Esophagus squamous epithelium (tissue), 5 donors: ENCODE measurements at places on chromosomes 2 and 18.
A peak's percentile ranks its signal among the peaks of the same experiment; 100 is the strongest.

- no peak overlapping the region for H3K4me3 ChIP-seq
- no peak overlapping the region for H3K27ac ChIP-seq
- no peaks in the 10 kb centered on the region for H3K4me1 ChIP-seq
- H3K27me3 ChIP-seq, result peaks cover under 1% of the 10 kb centered on the region
Observed at GRCh38 chr2:8600456-8600855, 81.4 kb upstream of the ID2 start.

- H3K4me1 ChIP-seq, result peaks cover 11% of the 10 kb centered on the region
- H3K36me3 ChIP-seq, result no peaks in the 10 kb centered on the region
- no peak overlapping the region for H3K4me3 ChIP-seq
- H3K27ac ChIP-seq, result no peak overlapping the region
Observed at GRCh38 chr2:168567836-168568235, 111.8 kb downstream of the CERS6 start.

DNA sequence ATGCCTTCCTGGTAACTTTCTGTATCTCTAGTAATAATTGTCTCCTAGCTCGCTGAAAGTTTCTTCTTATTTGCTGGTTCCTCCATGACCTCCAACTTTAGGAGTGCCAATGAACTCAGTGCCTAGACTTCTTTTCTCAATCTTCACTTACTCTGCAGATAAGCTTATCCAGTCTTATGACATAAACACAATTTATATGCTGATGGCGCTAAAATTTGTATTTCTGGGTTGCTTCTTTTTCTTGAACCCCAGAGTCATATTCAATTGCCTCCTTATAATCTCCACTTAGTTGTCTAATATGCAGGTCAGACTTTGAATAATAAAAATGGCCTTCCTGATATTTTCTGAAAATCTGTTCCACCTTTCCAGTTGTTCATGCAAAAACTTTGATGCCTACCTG lies 182.5 kb downstream of the FSHR start:
- H3K27ac ChIP-seq, result no peak overlapping the region
- H3K36me3 ChIP-seq, result no peaks in the 10 kb centered on the region
- no peak overlapping the region for H3K4me3 ChIP-seq
- DNase-seq, result no peak

- peak overlapping the region; percentile 28 for H3K27ac ChIP-seq
- no peak overlapping the region for H3K4me3 ChIP-seq
- H3K36me3 ChIP-seq, result no peaks in the 10 kb centered on the region
- H3K4me1 ChIP-seq, result peaks cover 13% of the 10 kb centered on the region
Observed at GRCh38 chr2:133586978-133587377, 18.7 kb upstream of the NCKAP5 start.

DNA sequence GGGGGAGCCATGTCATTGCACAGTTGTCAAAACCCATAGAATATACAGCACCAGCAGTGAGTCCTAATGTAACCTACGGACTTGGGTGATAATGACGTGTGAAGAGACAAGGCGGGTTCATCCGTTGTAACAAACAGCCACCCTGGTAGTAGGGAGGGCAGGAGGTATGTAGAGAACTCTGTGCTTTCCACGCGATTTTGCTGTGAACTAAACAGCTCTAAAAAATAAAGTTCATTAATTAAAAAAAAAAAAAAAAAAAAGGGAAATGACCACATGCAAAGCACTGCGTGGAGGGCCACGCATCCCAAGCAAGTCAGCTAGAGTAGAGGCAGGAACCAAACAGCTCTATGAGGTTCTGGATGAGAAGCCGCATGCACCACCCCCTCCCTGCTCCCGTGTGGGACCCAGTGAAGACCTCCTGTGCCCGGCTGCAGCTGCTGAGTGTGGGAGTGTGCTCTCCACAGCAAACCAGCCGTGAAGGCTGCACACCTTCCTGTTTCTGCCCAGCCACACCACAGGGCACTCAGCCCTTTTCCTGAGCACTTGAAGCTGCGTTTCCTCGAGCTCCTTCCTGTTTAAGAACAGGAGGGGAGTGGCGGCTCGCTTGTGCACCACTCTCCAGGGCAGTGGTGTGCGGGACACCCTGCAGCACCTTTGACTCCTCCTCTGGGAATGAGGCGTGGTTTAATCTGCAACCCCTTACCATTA lies 65.6 kb downstream of the ODC1 start:
- H3K36me3 ChIP-seq, result no peaks in the 10 kb centered on the region
- H3K27ac ChIP-seq, result no peak overlapping the region
- H3K4me3 ChIP-seq, result peak overlapping the region; percentile 28
- no peaks in the 10 kb centered on the region for H3K27me3 ChIP-seq

DNA sequence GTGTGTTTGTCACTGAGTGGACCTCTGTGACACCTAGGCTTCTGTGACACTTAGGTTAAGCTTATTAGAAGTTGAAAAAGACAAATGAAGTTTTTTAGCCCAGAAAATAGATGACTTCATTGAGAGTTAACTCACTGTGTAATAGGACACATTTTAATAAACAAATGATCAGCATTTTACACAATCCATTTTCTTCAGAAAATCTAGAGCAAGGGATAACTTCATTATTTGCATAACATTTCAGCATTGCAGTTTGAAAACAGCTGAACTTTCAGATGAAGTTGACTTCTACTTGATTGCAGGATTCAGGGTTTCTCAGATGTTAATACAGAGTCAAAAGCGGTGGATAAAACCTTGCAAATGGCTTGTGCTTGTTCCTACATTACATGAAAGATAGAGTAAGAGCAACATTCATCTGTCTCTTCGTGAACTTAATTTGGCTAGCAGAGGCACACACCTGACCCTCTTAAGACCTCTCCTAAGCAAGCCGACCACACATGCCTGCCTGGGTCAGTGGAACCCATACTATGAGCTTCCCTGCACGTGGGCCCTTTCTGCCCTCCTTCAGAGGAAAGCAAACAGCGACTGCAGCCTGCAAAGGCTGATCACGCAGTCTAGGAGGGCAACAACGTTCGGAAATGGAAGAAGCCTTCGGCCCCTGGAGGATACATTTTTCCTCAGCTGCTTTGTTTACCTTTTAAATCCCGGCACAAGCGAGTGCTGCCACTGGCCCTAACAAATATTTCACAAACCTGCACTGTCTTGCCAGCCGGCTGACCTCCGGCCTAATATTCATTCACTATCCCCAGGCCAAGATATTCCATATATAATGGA lies 16.6 kb downstream of the ITGB1BP1 start:
- H3K36me3 ChIP-seq, result peaks cover 5% of the 10 kb centered on the region
- no peaks in the 10 kb centered on the region for H3K27me3 ChIP-seq
- no peak for DNase-seq
- peak overlapping the region; percentile 1 for H3K27ac ChIP-seq

GRCh38 chr2:242031481-242032019 lies 162.0 kb downstream of the RTP5 start:
- peaks cover 92% of the 10 kb centered on the region for H3K27me3 ChIP-seq
- H3K36me3 ChIP-seq, result no peaks in the 10 kb centered on the region
- no peak overlapping the region for H3K27ac ChIP-seq
- no peaks in the 10 kb centered on the region for H3K4me1 ChIP-seq
- no peak for DNase-seq

GRCh38 chr2:96356889-96357288 lies 21.3 kb downstream of the NCAPH start:
- no peak overlapping the region for H3K27ac ChIP-seq
- no peak overlapping the region for H3K4me3 ChIP-seq
- no peak for DNase-seq
- no peaks in the 10 kb centered on the region for H3K4me1 ChIP-seq
- H3K36me3 ChIP-seq, result no peaks in the 10 kb centered on the region

GRCh38 chr2:69538872-69539548 lies 101.8 kb upstream of the NFU1 start:
- H3K36me3 ChIP-seq, result no peaks in the 10 kb centered on the region
- no peaks in the 10 kb centered on the region for H3K27me3 ChIP-seq
- no peaks in the 10 kb centered on the region for H3K4me1 ChIP-seq
- no peak for DNase-seq
- no peak overlapping the region for H3K27ac ChIP-seq
- no peak overlapping the region for H3K4me3 ChIP-seq

- H3K4me3 ChIP-seq, result no peak overlapping the region
- no peaks in the 10 kb centered on the region for H3K27me3 ChIP-seq
- H3K27ac ChIP-seq, result peak overlapping the region; percentile 33
- DNase-seq, result no peak
- H3K36me3 ChIP-seq, result no peaks in the 10 kb centered on the region
Observed at GRCh38 chr2:12684471-12684936, 32.2 kb upstream of the TRIB2 start.

- no peaks in the 10 kb centered on the region for H3K27me3 ChIP-seq
- no peak overlapping the region for H3K27ac ChIP-seq
- no peak for DNase-seq
Observed at GRCh38 chr18:62644773-62645172, 70.6 kb upstream of the PHLPP1 start.
